ENCODE measurements at places on chromosomes 1 and 21.

- DNase-seq, result no peak
Observed at GRCh38 chr1:236736761-236737160, 50.5 kb downstream of the ACTN2 start.

- no peak for DNase-seq
Observed at GRCh38 chr1:50218344-50219120, 109.8 kb downstream of the ELAVL4 start.

GRCh38 chr1:9419369-9420041 lies 119.8 kb upstream of the SLC25A33 start:
- no peak for DNase-seq

DNA sequence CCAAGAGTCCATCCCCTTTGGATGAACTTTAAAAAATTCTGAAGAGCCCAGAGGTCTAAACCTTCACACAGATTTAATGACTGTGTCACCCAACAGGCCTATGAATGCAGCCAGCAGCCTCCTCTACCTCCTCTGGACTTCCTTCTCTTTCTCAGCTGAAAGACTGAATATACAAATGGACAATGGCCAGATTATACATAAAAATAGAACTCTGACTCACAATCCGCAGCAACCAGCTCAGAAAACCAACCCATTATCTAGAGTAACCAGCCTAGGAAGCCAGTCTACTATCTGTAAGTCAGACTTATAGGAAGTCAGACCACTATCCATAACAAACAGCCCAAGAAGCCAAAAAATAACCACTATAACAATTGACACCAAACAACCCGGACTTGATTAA lies 224.5 kb downstream of the ASTN1 start:
- no peak for DNase-seq
